ENCODE measurements at places on chromosomes 6 and 20.
A peak's percentile ranks its signal among the peaks of the same experiment; 100 is the strongest.

- no peaks in the 10 kb centered on the region for H3K27me3 ChIP-seq
- peaks cover 42% of the 10 kb centered on the region for H3K4me1 ChIP-seq
- H3K27ac ChIP-seq: no peak overlapping the region
- peaks cover 4% of the 10 kb centered on the region for H3K36me3 ChIP-seq
Observed at GRCh38 chr6:118930680-118931079, 4.3 kb downstream of the MCM9 start.

GRCh38 chr6:119147101-119148053 is 68.9 kb upstream of the FAM184A start:
- peaks cover 8% of the 10 kb centered on the region for H3K4me1 ChIP-seq
- H3K4me3 ChIP-seq: no peak overlapping the region
- peaks cover 3% of the 10 kb centered on the region for H3K27me3 ChIP-seq
- no peaks in the 10 kb centered on the region for H3K36me3 ChIP-seq

DNA sequence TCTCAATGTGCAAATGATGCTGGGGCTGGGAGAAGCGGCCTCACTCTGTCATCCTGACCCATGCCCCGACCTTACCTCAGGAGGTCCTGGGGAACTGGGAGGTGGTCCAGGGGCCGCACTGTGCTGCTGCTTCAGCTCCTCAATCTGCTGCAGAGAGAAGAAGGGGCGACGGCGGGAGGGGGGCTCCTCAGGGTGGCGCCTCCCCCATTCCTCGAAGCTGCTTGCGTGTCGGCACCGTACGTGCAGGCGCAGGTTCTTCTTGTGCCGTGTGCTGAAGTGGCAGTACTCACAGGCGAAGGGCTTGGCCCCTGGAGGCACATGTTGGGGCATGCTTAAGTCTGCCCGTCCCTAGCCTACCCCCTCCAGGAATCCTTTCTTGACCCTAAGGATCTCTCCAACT is 12.9 kb downstream of the ZNF335 start:
- no peaks in the 10 kb centered on the region for H3K27me3 ChIP-seq
- no peak overlapping the region for H3K27ac ChIP-seq
- no peak for DNase-seq
- no peak overlapping the region for H3K4me3 ChIP-seq
- H3K36me3 ChIP-seq: peaks cover 5% of the 10 kb centered on the region

DNA sequence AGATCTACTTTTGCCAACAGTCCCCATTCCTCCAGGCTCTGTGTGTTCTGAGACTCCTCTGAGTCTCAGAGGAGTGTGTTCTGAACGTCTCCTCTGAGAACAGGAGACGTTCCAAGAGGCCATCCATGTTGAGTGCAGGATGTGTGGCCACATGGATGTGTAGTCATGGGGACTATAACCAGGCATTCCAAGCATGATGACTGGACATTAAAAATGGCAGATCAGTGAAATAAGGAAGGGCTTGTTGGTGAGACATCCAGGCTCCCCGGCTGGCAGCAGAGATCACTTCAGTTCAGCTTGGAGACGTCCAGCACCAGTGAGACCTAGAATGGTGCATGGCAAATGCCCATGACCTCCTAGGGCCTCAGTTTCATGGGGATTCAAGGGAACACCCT is 34.3 kb upstream of the POU5F1 start:
- H3K36me3 ChIP-seq: peaks cover 3% of the 10 kb centered on the region
- peak overlapping the region; percentile 97 for H3K27ac ChIP-seq
- H3K27me3 ChIP-seq: no peaks in the 10 kb centered on the region
- DNase-seq: no peak

DNA sequence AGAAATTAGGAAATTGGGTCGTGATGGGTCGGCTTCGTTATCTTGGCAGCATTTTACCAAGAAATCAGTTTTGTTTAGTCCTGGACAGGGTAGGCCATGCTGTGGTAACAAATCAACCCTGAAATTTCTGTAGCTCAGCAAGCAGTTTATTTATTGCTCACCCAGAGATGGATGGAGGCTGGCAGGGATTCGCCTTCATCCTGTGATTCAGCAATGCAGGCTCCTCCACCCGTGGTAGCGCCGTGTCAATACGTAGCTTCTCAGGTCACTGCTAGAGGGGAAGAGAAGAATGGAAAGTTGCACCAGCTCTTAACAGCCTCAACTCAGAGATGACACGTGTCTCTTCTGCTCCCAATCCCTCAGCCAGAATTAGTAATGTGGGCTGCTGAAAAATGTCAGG is 157.0 kb upstream of the SGK1 start:
- H3K36me3 ChIP-seq: no peaks in the 10 kb centered on the region
- no peak overlapping the region for H3K27ac ChIP-seq
- DNase-seq: no peak
- peaks cover 2% of the 10 kb centered on the region for H3K4me1 ChIP-seq
- H3K4me3 ChIP-seq: no peak overlapping the region

GRCh38 chr20:15336011-15336410 is 998.6 kb upstream of the FLRT3 start:
- no peak for DNase-seq
- no peaks in the 10 kb centered on the region for H3K36me3 ChIP-seq
- H3K4me1 ChIP-seq: no peaks in the 10 kb centered on the region
- no peak overlapping the region for H3K27ac ChIP-seq
- no peak overlapping the region for H3K4me3 ChIP-seq

GRCh38 chr6:82875573-82876185 is 190.0 kb downstream of the UBE3D start:
- H3K4me1 ChIP-seq: no peaks in the 10 kb centered on the region
- no peak overlapping the region for H3K4me3 ChIP-seq
- H3K27me3 ChIP-seq: no peaks in the 10 kb centered on the region
- DNase-seq: no peak

DNA sequence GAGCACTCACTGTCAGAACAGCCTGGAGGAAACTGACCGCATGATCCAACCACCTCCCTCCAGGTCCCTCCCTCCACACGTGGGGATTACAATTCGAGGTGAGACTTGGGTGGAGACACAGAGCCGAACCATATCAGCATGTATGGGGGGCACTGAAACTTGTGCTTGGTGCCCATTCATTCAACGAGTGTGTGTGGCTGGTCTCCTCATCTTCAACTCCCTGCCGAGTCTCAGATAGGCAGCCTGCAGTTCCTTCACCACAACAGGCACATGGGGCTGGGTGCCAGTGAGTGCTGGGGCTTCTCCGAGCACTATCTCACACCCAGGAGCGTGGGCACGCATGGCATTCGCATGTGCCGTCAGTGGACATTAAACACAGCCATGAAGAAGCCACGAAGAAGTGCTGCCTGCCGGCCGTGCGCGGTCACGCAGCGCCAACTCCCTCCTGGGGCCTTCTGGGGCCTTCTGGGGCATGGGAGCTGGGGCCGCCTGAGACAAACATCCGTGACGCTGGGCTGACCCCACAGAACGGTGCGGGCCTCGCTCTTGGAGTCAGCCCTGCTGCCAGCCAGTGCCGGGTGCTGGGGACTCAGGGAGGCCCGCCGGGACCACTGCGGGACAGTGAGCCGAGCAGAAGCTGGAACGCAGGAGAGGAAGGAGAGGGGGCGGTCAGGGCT is 714 bp upstream of the RTEL1 start:
- DNase-seq: no peak
- H3K27ac ChIP-seq: peak overlapping the region; percentile 95

- H3K36me3 ChIP-seq: no peaks in the 10 kb centered on the region
- peaks cover 3% of the 10 kb centered on the region for H3K4me1 ChIP-seq
- H3K4me3 ChIP-seq: peak overlapping the region; percentile 77
- no peak for DNase-seq
- H3K27me3 ChIP-seq: peaks cover 18% of the 10 kb centered on the region
- no peak overlapping the region for H3K27ac ChIP-seq
Observed at GRCh38 chr6:3753228-3753835, 1.8 kb upstream of the PXDC1 start.

GRCh38 chr20:17619351-17620093 is 49.6 kb downstream of the DSTN start:
- DNase-seq: peak; percentile 55
- no peak overlapping the region for H3K4me3 ChIP-seq
- H3K36me3 ChIP-seq: peaks cover 8% of the 10 kb centered on the region
- no peak overlapping the region for H3K27ac ChIP-seq
- H3K4me1 ChIP-seq: no peaks in the 10 kb centered on the region

GRCh38 chr20:59977086-59977485 is 18.9 kb downstream of the CDH26 start:
- peaks cover 15% of the 10 kb centered on the region for H3K36me3 ChIP-seq
- H3K27ac ChIP-seq: no peak overlapping the region
- H3K4me3 ChIP-seq: no peak overlapping the region
- H3K27me3 ChIP-seq: no peaks in the 10 kb centered on the region
- DNase-seq: no peak
- no peaks in the 10 kb centered on the region for H3K4me1 ChIP-seq

- H3K27me3 ChIP-seq: peaks cover 23% of the 10 kb centered on the region
- no peak for DNase-seq
- H3K4me1 ChIP-seq: peaks cover 2% of the 10 kb centered on the region
Observed at GRCh38 chr6:150156460-150156859, 13.6 kb downstream of the PPP1R14C start.

Measured in naive thymus-derived CD8-positive, alpha-beta T cell (primary cell).